ENCODE measurements at places on chromosomes 12 and 14.

DNA sequence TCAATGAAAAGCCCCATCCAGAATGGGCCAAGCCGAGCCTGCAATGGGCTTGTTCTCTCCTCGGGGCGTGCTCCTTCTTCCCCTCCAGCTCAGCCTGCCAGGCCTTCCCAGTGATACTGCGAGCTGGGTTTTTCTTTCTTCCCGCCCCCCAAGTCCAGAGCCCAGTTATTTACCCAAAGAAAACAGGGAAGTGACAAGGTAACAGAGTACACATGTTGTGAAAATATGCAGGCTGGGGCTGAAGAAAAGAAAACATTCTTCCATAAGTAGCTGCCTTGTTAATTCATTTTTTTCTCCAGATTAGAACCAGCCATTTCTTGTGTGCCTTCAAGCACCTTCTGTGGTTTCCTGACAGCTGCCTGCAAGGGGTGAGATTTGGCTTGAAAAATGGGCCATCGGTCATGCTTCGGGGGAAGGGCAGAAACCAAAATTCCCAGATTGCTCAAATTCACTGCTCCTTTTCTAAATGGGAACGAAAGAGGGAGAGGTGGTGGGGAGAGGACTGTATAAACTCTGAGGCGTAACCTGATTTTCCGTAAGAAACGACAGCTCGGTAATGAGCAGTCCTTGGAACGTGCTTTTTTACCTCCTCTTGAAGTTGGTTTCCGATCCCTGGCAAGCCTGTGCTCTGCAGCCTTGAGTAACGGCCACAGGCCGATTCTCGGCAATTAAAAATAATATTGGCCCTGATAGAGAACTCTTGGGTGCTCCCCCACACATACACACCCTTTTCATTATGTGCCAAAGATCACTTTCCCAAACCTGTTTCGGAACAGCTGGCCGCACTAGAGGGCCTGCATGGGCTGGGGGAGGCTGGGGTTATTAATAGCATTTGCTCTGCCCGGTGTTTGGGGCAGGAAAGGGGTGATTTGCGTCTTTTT is 229.4 kb downstream of the ZFP36L1 start:
- DNase-seq, result no peak

GRCh38 chr14:76546426-76547221 is 170.7 kb downstream of the ESRRB start:
- DNase-seq, result no peak

DNA sequence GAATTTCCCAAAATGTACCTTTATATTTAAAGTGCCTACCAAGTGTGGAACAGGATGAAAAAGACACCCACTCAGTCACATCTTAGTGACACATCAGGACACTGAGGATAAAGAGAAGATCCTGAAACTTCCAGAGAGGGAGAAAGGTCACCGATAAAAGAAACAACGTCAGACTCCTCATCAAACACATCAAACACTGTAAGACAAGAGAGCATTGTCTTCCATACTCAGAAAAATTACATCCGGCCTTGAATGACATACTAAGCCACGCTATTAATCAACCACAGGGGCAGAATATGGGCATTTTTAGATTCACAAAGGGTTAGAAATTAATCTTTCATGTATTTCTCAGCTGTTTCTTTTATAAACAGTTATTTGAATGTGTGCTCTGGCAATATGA is 490.3 kb downstream of the APAF1 start:
- DNase-seq, result no peak

GRCh38 chr14:105065280-105066228 is at the start of gene GPR132:
GPR132 (minus strand) TSS chr14:105065430; CDS start chr14:105055420, 10,010 bp downstream.
- peak; percentile 87 for DNase-seq

- no peak for DNase-seq
Observed at GRCh38 chr12:79841248-79841877, 93.5 kb downstream of the PPP1R12A start.

GRCh38 chr14:51293149-51293911 is 53.3 kb downstream of the TMX1 start:
- DNase-seq, result no peak

GRCh38 chr14:74203639-74204038 is 35.6 kb upstream of the VSX2 start:
- DNase-seq, result no peak

DNA sequence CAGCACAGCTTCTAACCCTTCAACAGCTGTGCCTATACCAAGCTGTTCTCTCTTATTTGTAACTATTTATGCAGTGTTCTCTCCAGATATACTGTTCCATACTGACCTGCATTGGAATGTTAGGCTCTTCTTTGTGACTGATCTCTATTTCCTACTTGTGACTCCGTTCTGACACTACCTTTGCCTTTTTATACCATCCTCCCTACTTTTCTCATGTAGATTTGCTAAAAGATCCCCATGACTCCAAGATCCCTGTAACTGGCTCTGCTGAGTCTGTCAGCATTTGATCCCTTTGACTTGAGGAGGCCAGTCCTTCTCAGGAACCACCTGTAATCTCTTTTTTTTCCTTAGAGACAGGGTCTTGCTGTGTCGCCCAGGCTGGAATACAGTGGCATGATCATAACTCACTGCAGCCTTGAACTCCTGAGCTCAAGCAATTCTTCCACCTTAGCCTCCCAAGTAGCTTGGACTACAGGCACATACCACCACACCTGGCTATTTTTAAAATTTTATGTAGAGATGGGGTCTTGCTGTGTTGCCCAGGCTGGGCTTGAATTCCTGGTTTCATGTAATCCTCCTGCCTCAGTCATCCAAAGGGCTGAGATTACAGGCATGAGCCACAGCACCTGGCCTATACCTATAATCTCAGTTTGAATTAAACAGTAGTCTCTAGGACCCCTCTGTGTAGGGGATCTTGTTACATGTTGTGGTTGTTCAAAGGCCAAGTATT is 368.3 kb downstream of the ZFP36L1 start:
- DNase-seq, result no peak

DNA sequence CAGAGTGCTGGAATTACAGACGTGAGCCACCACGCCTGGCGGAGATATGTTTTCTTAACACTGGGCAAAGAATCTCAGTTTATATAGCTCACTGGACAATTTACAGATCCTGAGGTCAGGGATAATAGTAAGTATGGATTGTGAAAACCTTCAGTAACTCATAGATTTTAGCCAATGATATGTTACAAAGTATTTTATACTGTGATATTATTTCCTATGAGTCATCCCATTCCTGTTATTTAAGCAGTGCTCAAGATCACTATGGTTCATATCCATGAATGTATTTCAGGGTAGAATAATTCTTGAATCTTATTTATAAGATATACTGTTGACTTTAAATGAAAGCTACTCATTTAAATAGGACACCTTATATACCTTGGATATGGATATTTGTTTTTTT is 107.2 kb downstream of the RAD51B start:
- DNase-seq, result no peak

DNA sequence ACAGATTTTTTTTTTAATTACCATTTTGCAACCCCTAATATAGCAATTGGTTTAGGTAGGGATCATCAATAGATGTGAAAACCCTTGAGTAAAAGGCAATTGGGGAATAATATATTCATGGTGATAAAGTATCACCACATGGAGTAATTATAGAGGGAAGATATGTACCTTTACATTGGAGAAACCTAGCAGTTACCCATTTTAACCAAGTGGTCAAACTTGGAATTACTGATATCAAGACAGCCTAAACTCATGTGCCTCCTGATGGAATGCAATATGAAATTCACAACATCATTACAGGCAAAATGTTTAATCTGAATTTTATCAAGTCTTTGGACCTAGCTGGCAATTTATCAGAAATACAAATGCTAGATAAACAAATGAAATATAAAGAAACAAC is 6.7 kb upstream of the SLC10A1 start:
- DNase-seq, result no peak

DNA sequence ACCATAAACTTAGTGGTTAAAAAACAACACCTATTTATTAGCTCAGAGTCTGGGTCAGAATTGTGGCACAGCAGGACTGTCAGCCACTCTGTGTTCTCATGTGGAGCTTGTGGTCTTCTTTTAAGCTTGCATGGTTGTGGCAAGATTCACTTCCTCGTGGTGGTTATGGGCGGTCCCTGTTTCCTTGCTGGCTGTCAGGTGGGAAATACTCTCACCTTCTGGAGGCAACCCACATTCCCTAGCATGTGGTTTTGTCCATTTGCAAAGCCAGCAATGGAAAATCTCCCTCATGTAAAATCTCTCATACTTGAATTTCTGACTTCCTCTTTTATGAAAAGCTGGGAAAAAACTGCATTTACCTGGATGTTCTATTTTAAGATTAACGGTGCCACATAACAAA is 229.8 kb downstream of the ALX1 start:
- DNase-seq, result no peak
